ENCODE measurements at places on chromosomes 11 and 22.

DNA sequence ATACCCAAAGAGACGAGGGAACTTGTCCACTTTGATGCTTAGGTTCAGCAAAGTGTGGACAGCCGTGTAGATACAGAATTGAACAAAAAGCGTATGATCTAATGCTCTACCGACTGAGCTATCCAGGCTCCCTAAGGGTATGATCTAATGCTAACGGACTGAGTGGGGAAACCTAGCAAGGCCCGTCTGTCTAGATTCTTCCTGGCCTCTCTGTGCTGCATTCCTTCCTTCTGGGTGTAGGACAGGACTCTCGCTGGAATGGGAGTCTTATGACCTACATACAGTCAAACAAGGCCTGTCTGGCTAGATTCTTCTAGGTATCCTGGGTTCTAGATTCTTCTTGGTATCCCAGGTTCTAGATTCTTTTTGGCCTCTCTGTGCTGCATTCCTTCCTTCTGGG is 8.4 kb upstream of the SLC15A3 start:
- H3K4me3 ChIP-seq = no peak overlapping the region
- H3K27ac ChIP-seq = no peak overlapping the region
- DNase-seq = no peak
- no peaks in the 10 kb centered on the region for H3K36me3 ChIP-seq
- peaks cover 38% of the 10 kb centered on the region for H3K27me3 ChIP-seq

DNA sequence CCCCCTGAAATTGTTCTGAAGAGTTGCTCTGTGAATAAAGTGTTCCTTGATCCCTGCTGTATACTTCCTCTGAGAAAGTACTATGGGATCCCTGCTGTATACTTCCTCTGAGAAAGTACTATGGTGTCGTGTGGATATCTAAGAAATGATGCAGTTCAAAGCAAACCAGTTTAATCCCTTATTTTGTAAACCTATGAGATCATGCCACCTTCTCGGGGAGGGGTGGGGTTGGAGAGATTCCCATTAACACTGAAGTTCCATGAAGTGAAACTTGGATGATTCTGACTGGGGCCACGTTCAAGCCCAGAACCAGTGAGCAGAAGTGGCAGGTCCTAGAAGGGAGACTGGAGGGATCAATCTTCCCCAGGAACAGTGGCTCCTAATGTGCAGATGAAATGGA is 13.0 kb upstream of the TP53AIP1 start:
- H3K27ac ChIP-seq = no peak overlapping the region
- DNase-seq = no peak
- no peaks in the 10 kb centered on the region for H3K4me1 ChIP-seq
- H3K36me3 ChIP-seq = no peaks in the 10 kb centered on the region
- H3K4me3 ChIP-seq = no peak overlapping the region

GRCh38 chr11:44998051-44998450 is 47.4 kb upstream of the TP53I11 start:
- DNase-seq = no peak
- H3K27ac ChIP-seq = no peak overlapping the region
- H3K36me3 ChIP-seq = no peaks in the 10 kb centered on the region
- no peaks in the 10 kb centered on the region for H3K4me1 ChIP-seq
- peaks cover 8% of the 10 kb centered on the region for H3K27me3 ChIP-seq

- no peak overlapping the region for H3K27ac ChIP-seq
- H3K4me3 ChIP-seq = no peak overlapping the region
- no peaks in the 10 kb centered on the region for H3K27me3 ChIP-seq
- DNase-seq = no peak
Observed at GRCh38 chr11:26779074-26779865, 57.4 kb upstream of the SLC5A12 start.

DNA sequence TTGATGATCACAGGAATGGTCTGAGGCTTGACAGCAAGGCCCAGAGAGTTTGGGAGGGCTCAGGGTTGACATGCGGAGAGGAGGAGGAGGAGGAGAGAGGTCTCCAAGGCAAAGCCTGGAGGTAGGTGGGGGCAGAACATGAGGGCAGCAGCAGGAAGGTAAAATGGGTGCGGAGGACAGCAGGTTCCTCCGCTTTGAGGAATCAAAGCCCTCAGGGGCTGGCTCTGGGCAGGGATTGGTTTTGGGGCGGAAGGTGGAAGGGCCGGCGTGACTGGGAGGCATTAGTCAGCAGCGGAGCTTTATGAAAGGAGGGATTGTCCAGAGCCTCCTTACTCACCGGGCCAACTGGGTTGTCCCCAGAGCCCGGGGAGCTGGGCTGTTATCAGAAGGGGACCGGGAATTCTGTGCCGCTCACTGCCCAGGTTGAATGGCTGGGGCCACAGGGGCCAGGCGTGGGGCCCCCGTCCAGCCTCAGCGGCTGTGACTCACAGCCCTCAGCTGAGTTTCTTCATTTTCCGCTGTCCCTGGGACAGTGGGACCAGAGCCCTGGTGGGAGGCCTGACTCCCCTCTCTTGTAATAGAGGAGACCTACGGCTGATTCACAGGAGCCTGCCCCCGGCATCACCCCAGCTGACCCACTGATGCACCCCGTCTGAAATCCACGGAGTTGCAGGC is 36.2 kb downstream of the LIF start:
- H3K27me3 ChIP-seq = no peaks in the 10 kb centered on the region
- H3K36me3 ChIP-seq = no peaks in the 10 kb centered on the region
- peak overlapping the region; percentile 49 for H3K27ac ChIP-seq
- H3K4me1 ChIP-seq = peaks cover 69% of the 10 kb centered on the region
- no peak overlapping the region for H3K4me3 ChIP-seq

GRCh38 chr22:44372611-44373010 is 59.9 kb upstream of the SHISAL1 start:
- H3K27me3 ChIP-seq = peaks cover 29% of the 10 kb centered on the region
- no peaks in the 10 kb centered on the region for H3K36me3 ChIP-seq
- no peaks in the 10 kb centered on the region for H3K4me1 ChIP-seq
- no peak overlapping the region for H3K4me3 ChIP-seq
- DNase-seq = no peak
- H3K27ac ChIP-seq = no peak overlapping the region

- no peak overlapping the region for H3K27ac ChIP-seq
- no peaks in the 10 kb centered on the region for H3K27me3 ChIP-seq
- no peak overlapping the region for H3K4me3 ChIP-seq
- peaks cover 39% of the 10 kb centered on the region for H3K4me1 ChIP-seq
- H3K36me3 ChIP-seq = peaks cover 4% of the 10 kb centered on the region
Observed at GRCh38 chr11:67349036-67349435, 4.3 kb downstream of the POLD4 start.

DNA sequence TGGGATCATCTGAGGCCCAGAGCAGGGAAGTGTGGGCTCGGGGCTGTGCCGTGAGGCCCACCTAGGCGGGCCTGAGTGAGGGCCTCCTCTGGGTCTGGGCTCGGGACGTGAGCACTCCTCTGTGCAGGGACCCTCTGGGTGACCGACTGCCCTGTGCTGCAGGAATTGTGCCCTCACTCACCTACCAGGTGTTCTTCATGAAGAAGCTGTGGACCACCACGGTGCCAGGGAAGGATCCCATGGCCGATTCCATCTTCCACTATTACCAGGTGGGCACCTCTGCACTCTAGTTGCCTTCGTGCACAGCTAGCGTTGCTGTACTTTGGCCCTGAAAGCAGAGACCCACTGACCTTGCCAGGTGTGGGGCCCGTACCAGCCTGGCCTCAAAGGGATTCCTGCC is 80.5 kb downstream of the MYO7A start:
- no peak overlapping the region for H3K27ac ChIP-seq
- DNase-seq = peak; percentile 15
- H3K4me1 ChIP-seq = no peaks in the 10 kb centered on the region
- peaks cover 3% of the 10 kb centered on the region for H3K27me3 ChIP-seq
- no peak overlapping the region for H3K4me3 ChIP-seq

GRCh38 chr22:46969961-46970360 is 207.5 kb downstream of the TBC1D22A start:
- peaks cover 15% of the 10 kb centered on the region for H3K4me1 ChIP-seq
- no peaks in the 10 kb centered on the region for H3K27me3 ChIP-seq
- no peak overlapping the region for H3K27ac ChIP-seq
- no peaks in the 10 kb centered on the region for H3K36me3 ChIP-seq

DNA sequence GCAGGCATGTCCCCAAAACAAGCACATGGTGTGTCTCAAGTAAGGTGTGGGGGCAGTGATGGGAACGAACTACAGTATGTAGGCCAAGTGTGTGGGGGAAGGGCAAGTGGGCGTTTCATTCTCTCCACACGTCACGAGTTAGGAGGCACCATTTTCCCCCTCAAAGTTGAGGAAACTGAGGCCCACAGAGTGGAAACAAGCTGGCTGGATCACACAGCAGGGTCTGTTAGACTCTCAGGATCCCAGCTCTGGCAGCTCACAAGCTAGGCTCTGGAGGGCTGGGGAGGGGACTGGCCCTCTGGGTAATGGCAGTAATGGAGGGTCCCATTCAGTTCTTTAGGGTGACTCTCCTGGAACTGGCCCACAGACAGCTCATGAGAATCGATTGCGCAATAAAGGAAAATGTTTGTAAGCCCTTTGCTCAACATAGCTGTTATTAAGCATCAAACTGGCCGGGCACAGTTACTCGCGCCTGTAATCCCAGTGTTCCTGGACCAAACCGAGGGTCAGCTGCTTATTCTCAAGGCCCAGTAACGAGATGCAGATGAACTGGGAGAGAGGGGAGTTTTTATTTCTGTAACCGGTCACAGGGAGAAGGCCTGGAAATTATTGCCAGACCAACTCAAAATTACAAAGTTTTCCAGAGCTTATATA is 24.1 kb upstream of the TUB start:
- DNase-seq = no peak
- no peak overlapping the region for H3K4me3 ChIP-seq
- no peaks in the 10 kb centered on the region for H3K27me3 ChIP-seq
- no peaks in the 10 kb centered on the region for H3K36me3 ChIP-seq
- no peak overlapping the region for H3K27ac ChIP-seq
- peaks cover 5% of the 10 kb centered on the region for H3K4me1 ChIP-seq

DNA sequence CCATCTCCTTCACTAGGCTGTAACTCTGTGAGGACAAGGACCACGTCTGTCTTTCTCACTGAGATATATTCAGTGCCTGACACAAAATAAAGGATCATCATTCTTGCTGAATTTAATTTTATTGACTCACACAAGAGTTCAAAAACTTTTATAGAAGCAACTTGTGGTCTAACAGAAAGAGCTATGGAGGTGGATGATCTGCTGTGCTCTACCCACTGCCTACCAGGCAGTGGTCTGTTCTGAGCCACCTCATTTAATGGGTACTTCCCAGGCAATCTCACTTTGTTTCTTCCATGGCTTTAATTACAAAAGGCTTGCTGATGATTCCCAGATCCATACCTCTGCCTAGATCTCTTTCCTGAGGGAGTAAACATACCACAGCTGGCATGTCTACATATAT is 4.7 kb downstream of the BTBD18 start:
- H3K4me3 ChIP-seq = no peak overlapping the region
- no peaks in the 10 kb centered on the region for H3K27me3 ChIP-seq
- H3K4me1 ChIP-seq = peaks cover 30% of the 10 kb centered on the region

- no peak overlapping the region for H3K27ac ChIP-seq
- H3K4me1 ChIP-seq = peaks cover 42% of the 10 kb centered on the region
- no peaks in the 10 kb centered on the region for H3K27me3 ChIP-seq
- peaks cover 6% of the 10 kb centered on the region for H3K36me3 ChIP-seq
- no peak for DNase-seq
- H3K4me3 ChIP-seq = no peak overlapping the region
Observed at GRCh38 chr11:35135222-35135621, 3.7 kb upstream of the CD44 start.

DNA sequence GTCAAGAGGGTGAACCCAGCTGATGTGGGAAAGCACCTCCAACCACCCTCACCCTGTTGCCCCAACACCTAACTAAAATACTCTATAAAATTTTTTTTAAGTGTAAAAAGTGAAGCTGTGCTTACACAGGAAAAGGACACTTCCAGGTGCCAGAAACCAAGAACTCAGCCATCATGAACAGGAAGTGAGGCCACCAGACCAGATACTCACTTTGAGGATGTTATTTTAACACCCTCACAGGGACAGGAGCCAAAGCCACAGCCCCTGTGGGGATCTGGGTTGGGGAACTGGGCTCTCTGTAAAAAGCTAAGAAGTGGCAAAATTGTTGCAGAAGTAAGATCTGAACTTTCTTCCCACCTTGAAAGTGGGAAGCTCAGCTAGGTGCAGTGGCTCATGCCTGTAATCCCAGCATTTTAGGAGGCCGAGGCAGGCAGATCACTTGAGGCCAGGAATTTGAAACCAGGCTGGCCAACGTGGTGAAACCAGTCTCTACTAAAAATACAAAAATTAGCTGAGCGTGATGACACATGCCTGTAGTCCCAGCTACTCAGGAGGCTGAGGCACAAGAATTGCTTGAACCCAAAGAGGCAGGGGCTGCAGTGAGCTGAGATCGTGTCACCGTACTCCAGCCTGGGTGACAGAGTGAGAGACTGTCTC is 3.8 kb downstream of the RSPH14 start:
- peak overlapping the region; percentile 97 for H3K27ac ChIP-seq
- H3K27me3 ChIP-seq = no peaks in the 10 kb centered on the region
- H3K36me3 ChIP-seq = no peaks in the 10 kb centered on the region

GRCh38 chr11:61728066-61728939 is 24.1 kb upstream of the MYRF start:
- no peak overlapping the region for H3K27ac ChIP-seq
- no peaks in the 10 kb centered on the region for H3K27me3 ChIP-seq
- H3K4me1 ChIP-seq = peaks cover 1% of the 10 kb centered on the region
- H3K36me3 ChIP-seq = no peaks in the 10 kb centered on the region
- H3K4me3 ChIP-seq = no peak overlapping the region
- DNase-seq = no peak

DNA sequence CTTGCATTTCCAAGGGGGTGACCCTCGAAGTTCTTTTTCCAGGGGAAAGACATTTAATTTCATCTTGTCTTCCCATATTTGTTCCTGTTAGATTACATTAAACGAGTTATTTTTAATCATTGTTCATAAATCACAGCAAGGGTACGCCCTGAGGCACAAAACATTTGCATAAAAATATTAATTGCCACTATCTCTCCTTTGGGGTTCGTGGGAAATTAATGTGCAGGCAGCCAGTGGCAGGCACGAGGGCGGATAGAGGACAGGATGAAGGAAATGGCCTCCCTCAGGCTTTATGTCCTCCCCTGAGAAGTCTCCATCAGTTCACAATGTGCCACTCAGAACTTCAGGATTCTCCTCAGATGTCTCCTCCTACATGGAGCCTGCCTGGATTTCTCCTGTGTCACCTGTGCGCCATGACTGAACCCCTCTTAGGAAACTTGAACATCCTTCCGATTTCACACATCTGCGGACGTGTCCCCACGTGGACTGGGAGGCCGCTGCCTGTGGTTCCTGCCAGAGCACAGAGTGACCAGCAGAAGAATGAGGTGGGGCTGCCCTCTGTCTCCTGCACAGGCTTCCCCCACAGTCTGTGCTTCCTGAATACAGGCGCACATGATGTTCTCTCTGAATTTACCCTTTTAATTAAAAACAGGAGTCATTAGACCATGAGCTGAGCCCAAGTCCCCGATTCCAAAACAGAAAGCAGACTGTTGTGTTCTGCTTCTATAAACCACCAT is 1085.9 kb downstream of the TBC1D22A start:
- H3K36me3 ChIP-seq = no peaks in the 10 kb centered on the region
- H3K4me3 ChIP-seq = no peak overlapping the region
- H3K27me3 ChIP-seq = peaks cover 8% of the 10 kb centered on the region
- H3K4me1 ChIP-seq = no peaks in the 10 kb centered on the region
- no peak overlapping the region for H3K27ac ChIP-seq

DNA sequence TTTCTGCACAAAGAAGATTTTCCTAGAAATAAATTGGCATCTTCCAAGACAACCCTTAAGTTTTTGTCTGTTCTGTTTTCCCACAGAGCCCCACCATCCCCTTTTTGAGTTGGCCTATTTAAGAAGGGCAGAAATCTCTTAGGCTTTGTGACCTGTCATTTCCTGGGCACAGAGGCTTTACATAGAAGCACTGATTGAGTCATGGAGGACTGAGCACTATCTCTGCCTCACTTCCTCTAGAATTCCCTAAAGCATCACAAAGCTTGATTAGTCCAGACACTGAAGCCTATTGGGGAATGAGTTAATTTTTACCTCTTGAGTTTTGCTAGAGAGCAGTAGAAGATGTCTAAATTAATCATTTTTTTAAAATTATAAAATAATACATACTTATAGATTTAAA is 25.4 kb downstream of the TRIM44 start:
- peaks cover 32% of the 10 kb centered on the region for H3K36me3 ChIP-seq
- H3K27me3 ChIP-seq = no peaks in the 10 kb centered on the region
- H3K27ac ChIP-seq = no peak overlapping the region

All from activated naive CD8-positive, alpha-beta T cell treated with anti-CD3 and anti-CD28 coated beads, Interleukin-2, amount 10 ng/mL, durations not matched to agents 7 days and 5 days (primary cell).